AML-193 (cell line): ENCODE measurements at places on chromosomes 12 and 14.

DNA sequence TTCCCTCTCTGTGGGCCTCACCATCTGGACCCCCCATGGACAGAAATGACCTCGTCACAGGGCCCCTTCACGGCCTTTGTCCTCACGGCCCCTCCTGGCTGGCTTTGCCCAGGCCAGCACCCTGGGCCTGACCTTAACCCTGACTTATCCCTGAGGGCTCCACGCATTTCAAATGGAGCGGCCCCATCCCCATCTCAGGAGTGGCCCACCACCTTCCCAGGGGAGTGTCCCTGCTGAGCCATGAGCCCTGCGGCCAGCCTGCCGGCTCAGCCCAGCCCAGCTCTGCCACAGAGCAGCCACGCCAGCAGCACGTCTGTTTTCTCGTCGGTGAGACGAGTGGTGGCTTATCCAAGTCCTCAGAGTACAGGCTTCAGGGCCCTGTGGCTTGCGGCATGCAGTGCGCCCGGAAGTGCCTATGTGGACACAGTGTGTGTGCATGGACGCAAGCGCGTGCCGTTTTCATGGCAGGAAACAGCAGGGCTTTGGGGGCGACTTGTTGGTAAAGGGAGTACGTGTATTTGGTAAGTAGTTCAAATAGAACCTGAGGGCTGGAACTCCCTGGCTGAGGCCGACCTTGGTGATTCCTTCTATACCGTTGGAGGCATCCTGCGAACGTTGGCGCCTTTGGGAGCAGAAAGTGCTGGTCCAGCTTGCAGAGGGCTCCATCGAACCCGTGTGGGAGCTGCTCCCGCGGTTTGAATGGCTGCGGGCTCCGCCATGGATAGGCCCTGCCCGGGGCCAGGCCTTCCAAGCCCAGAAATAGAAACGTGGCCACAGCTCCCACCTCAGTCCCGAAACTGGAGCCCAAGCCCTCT, 52.1 kb downstream of the LRCOL1 start:
- DNase-seq: peak; percentile 75

GRCh38 chr12:132084621-132085290, 59.4 kb downstream of the DDX51 start:
- peak; percentile 63 for DNase-seq

DNA sequence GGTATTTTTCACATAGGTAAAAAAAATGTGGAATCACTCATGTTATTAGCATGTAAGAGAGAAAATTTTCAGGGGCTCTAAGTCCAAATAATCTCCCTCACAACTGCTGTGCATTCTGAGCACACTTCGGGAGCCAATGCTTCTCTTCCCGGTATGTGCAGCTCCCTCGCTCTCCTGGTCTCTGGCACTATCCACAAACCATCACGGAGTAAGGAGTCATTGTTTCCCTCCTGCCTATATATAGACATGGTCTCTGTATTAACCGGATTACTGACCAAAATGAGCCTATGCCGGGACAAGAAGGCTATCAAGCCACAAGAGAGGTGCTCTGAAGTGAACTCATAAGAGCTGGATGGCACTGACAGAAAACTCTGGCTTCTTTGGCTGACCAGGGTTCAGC, 13.4 kb downstream of the HECTD4 start:
- DNase-seq: no peak

DNA sequence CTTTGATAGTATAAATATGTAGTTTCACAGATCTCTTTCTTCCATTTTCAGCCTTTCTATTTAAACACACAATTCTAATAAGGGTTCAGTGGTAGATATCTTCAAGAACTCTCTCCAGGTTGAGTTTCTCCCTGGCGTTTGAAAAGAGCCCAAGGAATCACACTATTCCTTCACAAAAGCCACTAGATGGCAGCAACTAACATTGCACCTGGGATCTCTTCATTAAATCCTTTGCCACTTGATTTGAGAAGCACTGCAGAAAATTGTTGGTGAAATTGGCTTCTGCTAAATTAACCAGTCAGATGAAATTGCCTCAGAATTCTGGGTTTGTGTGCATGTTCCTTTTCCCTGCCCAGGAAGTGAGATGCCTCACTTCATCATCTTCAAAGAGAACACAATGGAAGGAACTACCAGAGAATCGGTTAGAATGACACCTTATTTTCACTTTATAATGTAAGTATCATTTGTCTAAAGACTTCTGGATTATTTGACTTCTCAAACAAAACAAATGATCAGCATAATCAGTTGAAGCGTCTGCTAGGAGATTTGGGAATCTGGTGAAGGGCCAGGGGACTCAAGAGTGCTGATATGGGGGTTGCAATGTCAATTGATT, 6.8 kb downstream of the CCDC198 start:
- DNase-seq: peak; percentile 3

- no peak for DNase-seq
These were observed 12.3 kb downstream of the HMGA2 start for GRCh38 chr12:65836419-65837197.

GRCh38 chr12:30088259-30088995, 304.7 kb upstream of the TMTC1 start:
- DNase-seq: no peak

- no peak for DNase-seq
These were observed 357.0 kb downstream of the CACNA1C start for GRCh38 chr12:2409656-2410265.

DNA sequence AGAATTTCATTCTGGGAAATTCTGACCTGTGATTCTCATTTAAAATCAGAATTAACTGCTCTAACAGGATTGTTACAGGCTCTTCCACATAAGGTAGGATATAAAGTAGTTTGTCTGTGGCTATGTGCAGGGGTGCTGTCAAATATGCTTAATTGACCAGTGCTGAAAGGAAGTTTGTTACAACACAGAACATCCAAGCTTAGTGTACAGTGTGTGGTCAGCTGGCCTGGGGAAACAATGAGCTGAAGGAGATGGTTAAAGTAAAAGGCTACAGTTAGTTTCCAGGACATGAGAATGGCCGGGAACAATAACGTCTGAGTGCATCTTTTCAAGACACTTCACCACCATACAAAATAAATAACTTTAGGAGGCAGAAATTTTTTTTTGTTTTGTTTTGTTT, 68.0 kb downstream of the PKP2 start:
- DNase-seq: no peak

DNA sequence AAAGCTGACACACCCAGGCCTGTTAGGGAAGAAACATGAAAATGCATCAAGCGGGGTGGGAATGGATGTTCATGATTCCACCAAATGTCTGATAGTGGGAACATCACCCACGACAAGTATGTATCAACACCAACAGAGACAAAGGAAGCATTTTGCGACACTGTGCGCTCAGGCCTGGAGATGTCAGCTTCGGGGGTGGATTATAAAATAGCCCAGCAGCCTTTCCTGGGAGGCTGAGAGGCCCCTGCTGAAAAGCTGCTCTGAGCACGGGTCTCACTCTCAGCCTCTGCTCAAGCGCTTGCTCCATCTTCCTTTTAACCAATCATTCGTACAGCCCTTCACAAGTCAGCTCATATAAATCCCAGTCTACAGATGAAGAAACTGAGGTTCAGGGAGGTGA, 213.5 kb downstream of the BCL11B start:
- DNase-seq: no peak

- DNase-seq: no peak
These were observed 55.9 kb downstream of the C2CD5 start for GRCh38 chr12:22488478-22488877.

DNA sequence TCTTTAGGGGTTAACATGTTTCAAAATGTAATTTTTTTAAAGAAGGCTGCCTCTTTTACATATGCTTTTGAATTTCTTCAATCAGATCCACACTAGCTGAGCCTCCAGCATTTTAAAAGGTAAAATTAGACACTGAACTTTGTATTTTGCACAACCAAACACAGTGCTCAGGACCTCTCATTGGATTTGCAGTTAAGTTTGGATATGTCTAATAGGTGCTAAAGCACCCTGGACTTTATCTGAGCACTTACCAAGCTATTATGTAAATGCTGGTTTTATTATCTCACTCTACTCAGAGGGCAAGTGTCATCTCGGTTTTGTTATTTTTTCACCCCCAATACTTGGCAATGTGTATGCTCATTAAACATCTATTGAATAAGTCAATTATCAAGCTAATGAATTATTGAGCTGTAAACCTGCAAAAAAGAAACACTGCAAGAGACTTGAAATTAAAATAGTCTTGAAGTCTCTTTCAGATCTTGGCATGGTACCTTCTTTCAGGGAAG, 150.7 kb downstream of the KIF21A start:
- no peak for DNase-seq

DNA sequence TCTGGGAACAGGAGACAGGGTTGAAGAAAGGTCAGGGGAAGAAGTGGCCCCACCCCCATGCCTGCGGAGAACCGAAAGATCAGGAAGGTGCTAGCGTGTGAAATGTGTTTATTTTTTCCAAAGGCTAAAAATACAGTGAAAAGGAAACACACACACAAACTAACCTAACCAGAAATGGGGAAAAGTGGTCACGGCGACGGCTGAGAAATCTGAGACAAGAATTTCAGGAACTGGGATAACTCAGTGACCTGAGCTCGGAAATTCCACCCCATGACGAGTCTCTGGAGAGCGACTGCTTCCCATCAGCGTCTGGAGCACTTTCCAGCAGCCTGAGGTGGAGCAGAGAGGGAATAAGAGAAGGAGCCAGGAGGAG, 16.6 kb upstream of the RND1 start:
- no peak for DNase-seq

DNA sequence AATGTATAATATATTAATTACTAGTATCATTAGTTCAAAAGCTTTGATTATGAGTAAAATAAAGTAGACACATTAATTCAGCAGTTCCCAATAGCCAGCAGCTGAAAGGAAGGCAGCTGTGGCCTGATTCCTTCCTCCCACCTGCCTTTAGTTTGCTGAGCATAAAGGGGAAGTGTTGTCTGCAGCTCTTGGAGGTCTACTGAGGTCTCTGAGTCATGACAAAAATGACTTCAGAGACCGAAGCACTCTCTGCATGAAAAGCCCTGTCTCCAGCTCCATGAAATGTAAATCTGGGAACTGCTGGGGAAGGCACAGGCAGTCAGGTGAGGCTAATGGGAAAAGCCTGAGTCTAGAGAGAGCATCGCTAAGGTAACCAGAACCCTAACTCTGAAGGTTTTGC, 165.4 kb downstream of the NRXN3 start:
- no peak for DNase-seq

DNA sequence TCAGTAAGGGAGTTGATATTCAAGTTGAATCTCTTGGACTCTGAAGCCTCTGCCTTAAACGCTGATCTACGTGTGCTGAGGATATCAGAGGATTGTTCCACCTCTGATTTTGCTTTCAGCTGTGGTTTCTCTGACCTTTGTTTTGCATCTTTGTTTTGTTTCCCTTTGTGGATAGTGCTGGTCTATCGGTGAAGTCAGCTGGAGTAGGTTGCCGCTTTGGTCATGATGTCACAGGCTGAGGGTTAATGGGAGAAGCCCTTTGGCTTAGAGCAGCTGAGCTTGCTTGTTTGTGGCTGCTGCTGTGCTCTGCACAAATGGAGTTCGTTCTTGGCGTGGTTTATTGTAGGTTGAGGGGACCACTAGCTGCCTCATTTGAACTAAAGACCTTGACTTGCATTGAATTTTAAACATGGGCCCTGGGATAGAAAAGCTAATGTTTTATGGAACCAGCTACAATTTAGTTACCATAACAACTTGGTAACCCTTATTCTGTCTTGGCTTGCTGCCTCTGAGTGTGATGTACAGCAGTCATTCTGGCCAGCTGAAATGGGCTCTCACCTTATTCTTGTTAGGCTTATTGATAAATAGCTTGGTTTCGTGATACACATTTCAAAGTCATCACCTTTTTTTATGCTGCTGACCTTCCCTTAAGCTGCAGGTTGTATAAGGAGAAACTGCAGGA, 284.5 kb upstream of the E2F7 start:
- DNase-seq: no peak

GRCh38 chr12:128337431-128338170, 70.6 kb downstream of the TMEM132C start:
- DNase-seq: no peak

GRCh38 chr12:133156125-133156690, 25.1 kb upstream of the ZNF268 start:
- no peak for DNase-seq

DNA sequence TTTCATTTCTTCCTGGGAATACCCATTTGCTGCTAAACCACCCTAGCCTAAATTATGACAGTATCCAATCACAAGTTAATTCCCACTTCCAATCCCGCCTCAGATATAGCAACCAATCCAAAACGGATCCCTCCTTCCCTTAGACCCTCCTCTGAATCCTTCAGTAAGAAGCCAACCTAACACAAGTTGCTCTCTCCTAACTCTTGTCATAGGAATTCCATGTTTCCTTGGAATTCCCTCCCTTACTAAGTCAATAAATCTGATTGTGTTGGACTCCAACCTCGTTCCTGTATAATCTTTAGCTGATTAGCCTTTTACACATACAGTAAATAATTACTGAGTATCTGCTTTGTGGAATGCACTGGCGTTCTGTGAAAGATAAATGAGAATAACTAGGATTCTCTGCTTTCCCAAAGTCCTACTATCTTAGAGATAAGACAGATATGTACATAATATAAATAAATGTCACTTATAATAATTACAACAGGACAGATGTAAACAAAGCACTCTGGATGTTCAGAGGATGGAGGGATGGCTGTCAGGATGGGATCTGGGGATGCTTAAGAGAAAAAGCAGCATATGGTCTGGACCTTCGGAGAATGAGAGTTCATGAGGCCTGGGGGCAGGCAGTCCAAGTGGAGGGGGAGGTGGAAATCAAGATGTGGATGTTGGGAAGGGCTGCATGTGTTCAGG, 185.8 kb upstream of the SOX5 start:
- no peak for DNase-seq

DNA sequence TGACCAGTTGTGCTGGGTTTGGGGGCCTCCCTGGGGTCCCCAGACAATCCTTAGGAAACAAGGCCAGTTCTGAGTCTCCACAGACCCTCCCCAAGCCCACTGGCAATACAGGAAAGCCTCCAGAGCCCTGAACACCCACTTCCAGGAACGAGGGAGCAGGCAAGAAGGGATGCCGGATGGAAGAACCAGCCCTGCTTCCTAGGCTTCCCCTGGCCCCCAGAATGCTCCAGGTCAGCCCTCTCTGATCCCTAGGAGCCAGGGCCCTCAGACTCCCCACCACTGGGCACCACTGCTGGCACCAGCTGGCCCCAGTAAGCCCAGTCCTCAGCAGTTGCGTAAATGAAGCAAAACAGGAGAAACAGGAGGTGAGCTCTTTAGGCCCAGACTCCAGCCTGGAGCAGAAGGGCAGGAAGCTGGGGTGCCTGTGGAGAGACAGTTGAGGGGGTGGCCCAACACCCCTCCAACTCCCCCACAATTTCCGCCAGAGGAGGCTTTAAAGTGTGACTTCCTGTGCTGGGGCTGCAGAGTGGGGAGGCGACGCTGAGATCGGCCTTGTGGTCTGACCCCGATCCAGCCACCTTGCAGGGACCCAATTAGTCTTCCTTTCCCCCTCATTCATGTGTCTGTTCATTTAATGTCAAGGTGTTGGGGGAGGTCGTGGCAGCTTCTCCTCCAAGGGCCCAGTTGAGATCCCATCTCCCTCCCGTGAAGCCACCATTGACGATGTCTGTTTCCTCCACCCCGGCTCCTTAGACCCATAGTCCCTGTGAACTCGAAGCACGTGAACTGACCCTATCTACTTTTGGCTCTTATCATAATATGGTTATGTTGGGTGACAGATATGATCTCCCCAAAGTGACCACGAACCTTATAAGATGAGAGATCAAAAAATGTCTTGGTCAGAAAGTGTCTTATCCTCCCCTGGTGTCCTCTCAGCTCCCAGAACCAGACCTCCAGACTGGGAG, 4.7 kb downstream of the TNFRSF1A start:
- peak; percentile 92 for DNase-seq
